ENCODE measurements at places on chromosomes 2 and 18.

DNA sequence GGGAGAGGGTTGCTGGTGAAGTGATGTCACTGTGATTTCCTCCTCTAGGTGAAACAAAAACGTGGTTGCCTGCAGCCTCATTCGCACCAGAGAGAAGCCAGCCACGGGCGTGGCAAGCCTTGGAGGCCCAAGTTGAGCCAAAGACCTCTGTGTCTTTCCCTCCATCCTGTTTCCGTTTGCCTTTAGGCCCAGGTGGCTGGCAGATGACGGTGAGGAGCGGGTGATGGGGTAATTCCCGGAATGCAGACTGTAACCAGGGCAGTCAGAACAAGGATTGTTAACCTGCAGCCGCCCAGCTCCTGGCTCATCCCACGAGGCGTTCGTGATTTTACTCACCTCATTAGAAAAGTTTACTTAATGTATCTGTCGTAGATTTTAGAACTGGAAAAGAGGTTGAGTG is 14.4 kb downstream of the CTIF start:
- no peak for DNase-seq

DNA sequence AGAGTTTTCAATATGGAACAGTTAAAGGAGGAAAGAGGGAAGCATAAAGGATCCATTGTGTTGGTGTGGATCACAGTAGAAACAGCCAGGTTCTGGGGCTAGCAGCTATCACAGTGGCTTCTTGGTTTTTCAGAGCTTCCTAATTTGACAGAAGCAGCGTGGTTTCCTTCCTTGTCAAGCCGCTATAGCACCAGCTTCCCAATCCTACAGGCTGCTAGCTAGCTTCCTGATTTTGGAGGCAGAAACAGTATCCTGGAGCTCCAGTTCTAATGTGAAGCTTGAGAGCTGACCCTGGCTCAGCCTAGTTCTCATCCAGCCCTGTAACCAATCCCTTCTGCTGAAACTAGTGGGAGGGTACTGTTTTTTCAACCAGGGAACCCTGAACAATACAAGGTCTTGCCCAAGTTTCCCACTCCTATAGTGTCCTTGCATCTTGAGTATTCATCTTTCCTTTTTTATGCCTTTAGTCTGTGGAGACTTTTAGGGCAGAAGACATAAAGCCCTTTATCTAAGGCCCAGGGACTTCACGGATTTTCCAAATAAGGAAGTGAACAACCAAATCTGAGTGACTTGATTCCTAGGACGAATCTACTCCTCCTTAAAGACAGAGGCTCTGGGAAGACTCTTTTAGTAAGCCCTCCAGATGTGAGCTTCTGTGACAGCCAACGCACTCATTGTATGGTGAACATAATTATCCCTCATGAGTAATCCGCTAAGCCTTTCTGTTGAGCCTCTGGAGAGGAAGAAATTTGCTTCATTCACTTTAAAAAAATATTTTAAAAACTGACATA is 33.8 kb downstream of the CCDC93 start:
- no peak for DNase-seq

GRCh38 chr2:85675866-85676548 is 8.0 kb upstream of the SFTPB start:
- no peak for DNase-seq

DNA sequence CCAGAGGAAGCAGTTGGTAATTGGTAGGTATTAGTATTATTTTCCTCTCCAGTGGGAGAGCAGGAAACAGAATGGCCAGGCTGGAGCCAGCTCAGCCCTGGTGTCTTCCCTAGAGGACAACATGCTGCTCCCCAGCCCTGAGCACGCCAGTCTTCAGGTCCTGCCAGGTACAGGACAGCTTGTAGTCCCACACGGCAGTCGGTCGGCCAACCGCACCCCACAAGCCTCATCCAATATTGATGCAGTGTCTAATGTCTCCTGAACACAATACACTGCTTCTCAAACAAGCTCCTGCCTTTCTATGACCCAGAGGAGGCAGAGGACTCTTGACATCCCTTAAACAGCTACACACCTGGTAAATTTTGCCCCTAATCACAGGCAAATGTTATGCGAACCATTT is 71.0 kb upstream of the PPP1CB start:
- DNase-seq = no peak

- DNase-seq = no peak
Measured at GRCh38 chr18:79936641-79937040, 14.8 kb downstream of the SLC66A2 start.

- DNase-seq = no peak
Measured at GRCh38 chr2:75108937-75109482, 90.3 kb downstream of the TACR1 start.

DNA sequence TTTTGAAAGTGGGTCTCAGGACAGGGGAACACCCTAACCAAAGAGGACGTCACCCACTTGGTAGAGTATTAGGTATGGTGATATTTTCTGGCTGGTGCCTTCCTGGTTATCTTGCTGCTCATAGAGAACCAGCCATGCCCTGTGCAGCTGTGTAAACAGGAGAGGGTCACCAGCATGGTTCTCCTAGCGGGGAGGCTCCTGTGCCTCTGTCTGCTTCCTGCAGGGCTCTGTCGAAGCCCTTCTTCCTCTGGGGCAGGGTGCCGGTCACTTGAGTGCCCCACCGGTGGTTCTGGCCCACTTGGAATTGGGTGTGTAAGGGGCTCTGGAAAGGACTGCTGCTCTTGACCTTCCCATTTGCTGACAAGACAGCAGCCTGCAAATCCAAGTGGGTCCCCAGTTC is 131.6 kb upstream of the MSH6 start:
- DNase-seq = no peak

GRCh38 chr2:231127936-231128335 is 3.1 kb upstream of the HTR2B start:
- DNase-seq = no peak

DNA sequence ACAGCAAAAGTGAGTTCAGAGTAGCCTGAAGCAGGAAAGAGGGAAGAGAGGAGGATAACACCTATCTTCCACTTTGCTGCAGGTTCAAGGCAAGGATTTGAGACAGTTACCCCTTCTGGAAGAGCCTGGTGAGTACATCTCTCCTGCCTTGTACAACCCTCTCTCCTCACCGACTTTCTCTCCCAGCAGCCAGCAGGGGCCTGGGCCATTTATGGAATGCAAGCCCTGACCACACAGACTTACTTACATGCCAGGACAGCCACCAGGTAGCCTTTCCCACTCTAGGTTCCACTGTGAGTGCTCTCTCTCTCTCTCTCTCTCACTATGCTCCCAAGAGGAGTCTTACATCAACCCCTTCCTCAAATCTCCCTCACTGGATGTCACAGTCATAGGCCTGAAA is 57.0 kb downstream of the BCL11A start:
- DNase-seq = no peak

GRCh38 chr2:147177071-147177857 is 667.6 kb upstream of the ACVR2A start:
- DNase-seq = no peak

- DNase-seq = no peak
Measured at GRCh38 chr2:221124532-221125240, 447.4 kb downstream of the EPHA4 start.

DNA sequence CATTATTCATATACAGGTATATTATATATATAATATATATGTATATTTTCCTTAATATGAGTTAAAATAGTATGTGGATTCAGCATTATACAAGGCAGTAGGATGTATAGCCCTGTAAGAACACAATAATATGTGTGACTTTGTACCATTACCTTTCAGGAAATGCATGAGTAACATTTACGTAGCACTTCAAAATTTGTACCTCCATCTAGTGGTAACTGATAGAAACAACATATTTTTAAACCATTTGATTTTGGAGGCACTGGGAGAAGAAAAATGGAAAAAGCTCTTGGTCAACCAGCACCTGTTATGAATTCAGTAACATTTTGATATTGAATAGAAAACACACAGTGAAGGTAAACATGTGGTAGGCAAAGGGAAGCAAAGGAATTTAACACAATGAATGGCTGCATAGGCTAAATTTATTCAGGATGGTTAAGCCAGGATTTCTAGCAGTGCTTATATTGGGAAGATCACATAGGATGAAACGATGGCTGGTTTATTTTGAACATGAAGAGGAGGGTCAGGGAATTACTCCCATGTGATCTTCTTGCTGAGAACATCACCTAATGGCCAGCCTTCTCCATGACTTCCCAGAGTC is 565.5 kb downstream of the CCDC85A start:
- DNase-seq = no peak

DNA sequence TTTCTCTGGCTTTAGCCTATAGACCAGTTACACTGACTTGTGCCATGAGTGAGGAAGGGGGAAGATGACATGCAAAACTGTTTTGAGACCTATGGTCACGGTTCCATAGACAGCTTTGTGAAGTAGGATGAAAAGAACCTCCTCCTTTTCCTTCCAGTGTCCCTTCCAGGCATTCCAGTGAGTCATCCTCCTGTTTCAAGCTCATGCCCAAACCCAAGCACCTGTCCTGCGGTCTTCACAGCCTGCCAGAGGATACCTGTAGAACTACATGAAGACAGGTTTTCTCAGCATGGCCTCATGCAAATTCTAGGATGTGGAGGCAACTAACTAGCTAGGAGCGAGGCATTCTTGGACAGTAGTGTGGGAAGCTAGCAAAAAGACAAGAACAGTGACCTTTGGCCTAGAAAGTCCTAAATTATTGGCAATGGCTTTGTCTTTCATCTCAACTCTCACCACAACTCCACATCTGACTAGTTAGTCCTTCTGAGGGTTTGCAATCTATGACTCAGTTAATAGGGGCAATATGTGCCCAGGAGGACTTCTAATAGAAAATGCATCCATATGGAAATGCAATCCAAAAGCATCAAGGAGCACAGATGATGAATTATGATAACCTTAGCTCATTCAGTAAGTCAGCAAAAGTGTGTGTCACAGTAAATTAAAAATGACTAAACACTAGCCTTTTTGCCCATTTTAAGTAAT is 154.7 kb downstream of the RBM43 start:
- no peak for DNase-seq

GRCh38 chr2:170202437-170202836 is 24.5 kb downstream of the MYO3B start:
- no peak for DNase-seq

- DNase-seq = no peak
Measured at GRCh38 chr2:239687441-239687840, 286.6 kb upstream of the HDAC4 start.

DNA sequence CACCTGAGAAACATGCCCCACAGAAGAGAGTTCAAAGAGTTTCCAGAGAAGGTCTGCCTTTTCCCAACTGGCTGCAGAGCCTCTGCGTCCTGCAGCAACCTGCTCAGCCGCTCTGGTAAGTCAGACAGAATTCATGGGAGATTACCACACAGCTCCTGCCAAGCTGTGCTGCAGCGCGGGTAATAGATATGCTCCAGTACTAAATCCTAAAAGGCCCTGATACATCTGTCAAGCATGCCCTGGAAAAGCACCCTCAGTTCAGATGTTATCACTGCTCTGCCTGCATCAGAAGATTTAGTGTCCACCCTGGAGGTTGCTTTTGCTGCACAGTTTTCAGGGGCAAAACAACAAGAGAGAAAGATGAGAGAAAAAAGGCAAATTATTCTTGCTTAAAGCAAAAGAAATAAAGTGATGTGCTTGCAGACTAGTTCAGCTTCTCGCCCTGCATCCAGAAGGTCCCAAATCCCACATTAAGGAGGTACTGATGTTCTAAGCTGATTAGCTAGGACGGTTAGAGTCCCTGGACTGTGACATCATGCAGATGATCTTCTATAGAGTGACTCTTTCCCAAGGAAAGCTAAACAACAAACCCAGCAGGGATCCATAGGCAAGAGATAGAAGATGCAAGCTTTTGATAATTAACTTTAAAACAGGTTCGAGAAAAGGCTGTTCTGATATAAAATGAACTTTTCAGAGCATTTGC is 488.6 kb downstream of the BCL11A start:
- DNase-seq = no peak

- DNase-seq = no peak
Measured at GRCh38 chr18:55318951-55319441, 269.0 kb downstream of the TCF4 start.

GRCh38 chr2:239543702-239544101 is 142.9 kb upstream of the HDAC4 start:
- no peak for DNase-seq

DNA sequence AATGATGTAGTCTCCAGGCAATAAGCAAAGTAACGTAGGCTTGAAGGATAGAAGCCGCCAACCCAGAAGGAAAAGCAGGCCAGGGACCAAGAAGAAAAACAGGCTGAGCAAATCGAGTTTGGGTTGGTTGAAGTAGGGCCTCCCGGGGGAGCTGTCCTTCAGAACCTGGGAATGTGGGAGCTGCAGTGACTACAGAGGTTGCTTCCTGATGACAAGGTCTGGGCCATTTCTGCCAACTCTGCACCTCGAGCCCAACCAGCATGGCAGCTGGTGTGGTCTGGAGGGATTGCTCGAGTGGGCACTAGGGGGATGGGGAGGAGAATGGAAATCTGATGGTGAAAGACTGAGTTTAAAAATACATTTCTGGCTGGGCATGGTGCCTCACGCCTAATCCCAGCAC is 14.1 kb downstream of the ACMSD start:
- DNase-seq = no peak

- DNase-seq = no peak
Measured at GRCh38 chr2:5969303-5969702, 277.1 kb downstream of the SOX11 start.

GRCh38 chr18:4385876-4386275 is 69.2 kb downstream of the DLGAP1 start:
- no peak for DNase-seq

DNA sequence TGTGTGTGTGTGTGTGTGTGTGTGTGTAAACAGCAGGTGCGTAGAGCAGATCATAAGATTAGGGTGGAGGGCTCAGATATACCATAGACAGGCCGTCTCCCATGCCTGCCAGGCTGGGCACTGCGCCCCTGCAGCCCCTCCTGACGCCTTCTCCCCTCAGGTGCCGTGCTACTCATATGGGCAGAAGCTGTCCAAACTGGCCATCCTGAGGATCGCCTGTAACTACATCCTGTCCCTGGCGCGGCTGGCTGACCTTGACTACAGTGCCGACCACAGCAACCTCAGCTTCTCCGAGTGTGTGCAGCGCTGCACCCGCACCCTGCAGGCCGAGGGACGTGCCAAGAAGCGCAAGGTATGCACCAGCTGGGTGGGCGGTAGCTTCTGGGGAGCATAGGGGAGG is 10.0 kb downstream of the ATOH8 start:
- no peak for DNase-seq

- DNase-seq = no peak
Measured at GRCh38 chr2:143125717-143126116, 3.5 kb upstream of the ARHGAP15 start.

Data from stimulated activated CD4-positive, alpha-beta T cell treated with anti-CD3 and anti-CD28 coated beads, Interleukin-12 subunit alpha, Interleukin-12 subunit beta, amount 100 ng/mL, for 4 hours (primary cell).